ENCODE measurements at places on chromosomes 6 and 20.

GRCh38 chr6:29479560-29479959, 8.2 kb downstream of the MAS1L start:
- DNase-seq = no peak

DNA sequence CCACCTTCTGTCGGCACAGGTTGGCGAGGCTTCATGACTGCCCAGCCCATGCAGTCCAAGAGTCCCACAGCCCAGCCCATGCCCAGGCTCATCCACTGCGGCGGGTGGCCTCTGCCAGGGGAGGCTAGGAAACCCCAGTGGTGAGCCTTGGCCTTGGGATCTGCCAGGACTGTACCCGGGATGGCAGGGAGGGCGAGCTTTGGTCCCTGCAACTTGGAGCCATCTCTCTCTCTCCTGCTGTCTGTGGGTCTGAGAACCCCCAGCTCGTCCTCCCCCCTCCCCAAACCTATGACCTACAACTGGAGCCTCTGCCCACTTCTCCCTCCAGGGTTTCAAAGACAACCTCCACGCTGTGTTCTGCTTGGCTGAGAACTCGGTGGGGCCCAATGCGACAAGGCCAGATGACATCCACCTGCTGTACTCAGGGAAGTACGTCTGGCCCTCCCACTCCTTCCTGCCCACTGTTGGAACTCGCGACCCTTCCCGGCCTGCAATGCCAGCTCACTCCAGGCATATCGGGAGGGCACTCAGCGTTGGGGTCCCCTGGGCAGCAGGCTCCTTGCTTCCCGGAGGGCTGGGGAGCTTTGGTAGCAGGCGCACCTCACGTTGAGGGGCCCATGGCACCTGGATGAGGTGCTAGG, 19.7 kb downstream of the NPEPL1 start:
- DNase-seq = no peak

GRCh38 chr6:143037470-143037869, 23.2 kb upstream of the AIG1 start:
- no peak for DNase-seq

DNA sequence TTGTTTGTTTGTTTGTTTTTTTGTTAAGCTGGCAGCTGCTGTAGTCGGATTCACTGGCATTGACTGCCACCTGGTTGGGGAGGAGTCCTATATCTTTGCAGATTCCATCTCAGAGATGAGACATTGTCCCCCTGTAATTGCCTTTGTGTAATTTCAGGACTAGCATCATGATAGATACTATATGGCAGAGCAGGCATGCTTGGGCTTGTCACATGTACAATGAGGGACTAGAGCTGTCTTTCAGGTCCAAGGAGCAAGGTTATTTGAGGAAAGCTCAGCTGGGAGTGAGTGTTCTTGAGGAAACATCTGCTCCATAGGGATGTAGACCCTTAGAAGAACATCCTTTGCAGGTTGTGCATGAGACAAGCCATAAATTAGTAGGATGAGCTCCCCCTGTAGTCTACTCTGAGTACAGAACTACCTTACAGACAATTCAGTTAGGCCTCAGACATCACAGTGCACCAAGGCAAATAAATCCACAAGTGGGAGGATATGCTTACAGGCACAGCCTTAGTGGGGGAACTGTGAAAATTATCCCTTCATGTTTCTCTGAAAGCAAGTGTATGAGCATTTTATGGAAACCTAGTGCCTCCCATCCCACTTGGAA, 62.1 kb downstream of the BMP2 start:
- DNase-seq = no peak

- no peak for DNase-seq
Measured at GRCh38 chr20:33081411-33082154, 2.1 kb downstream of the BPIFB4 start.

DNA sequence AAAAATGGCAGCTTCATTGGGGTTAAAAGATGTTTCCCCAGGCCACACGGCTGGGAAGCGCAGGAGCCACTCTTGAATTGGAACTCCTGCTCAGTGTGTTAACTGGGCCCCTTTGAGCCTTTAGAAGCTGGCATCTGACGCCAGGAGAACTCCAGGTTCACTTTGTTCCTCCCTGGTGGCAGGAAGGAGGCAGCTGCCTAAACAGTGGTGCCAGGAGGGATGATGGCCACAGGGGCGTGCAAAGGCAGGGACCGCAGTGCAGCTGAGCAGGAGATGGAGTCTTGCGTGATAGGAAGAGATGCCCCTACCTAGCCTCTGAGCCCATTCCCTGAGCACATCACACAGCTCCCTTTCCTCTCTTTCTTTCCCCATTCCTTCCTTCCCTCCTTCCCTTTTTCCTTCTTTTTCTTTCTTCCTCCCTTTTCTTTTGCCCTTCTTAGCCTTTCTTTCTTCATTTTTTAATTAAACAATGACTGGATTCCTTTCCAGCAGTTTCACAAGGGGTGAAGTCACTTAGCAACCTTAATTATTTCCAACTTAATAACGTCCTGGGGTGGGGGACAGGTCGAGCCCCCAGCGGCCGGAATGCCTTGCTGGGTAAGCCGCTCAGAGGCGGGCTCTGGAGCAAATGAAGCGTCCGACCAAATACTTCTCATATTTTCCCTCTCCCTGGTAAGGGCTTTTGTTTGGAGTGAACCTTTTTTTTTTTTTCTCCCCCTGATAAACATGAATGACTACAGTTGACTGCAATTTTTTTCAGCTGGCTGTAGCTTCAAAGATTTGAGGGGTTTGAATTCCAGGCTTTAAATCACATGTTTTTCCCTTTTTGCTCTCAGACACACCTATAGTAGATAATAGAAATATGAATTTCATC, 20.8 kb upstream of the BMP7 start:
- DNase-seq = no peak
